ENCODE measurements at places on chromosomes 12 and 14.

- no peak for DNase-seq
These were observed 224.6 kb upstream of the FOXN3 start for GRCh38 chr14:89641495-89642175.

DNA sequence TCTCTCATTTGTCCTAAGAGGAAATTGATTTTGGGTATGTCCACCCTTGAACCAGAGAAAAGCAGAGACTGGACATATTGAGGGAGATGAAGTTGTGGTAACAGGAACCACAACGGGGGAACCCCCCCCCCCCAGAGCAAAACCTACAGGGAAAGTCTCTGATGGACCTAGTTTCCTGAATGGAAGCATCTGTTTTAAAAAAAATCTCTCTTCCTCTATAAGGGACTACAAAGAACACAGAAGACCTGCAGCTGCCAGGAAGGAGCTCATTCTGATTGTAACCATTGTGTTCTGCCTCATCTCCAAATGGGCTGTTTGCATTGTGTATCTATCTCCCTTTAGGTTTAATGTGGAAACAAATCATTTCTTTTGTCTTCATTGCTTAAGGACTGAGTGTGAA, 13.4 kb downstream of the C1S start:
- DNase-seq, result no peak

DNA sequence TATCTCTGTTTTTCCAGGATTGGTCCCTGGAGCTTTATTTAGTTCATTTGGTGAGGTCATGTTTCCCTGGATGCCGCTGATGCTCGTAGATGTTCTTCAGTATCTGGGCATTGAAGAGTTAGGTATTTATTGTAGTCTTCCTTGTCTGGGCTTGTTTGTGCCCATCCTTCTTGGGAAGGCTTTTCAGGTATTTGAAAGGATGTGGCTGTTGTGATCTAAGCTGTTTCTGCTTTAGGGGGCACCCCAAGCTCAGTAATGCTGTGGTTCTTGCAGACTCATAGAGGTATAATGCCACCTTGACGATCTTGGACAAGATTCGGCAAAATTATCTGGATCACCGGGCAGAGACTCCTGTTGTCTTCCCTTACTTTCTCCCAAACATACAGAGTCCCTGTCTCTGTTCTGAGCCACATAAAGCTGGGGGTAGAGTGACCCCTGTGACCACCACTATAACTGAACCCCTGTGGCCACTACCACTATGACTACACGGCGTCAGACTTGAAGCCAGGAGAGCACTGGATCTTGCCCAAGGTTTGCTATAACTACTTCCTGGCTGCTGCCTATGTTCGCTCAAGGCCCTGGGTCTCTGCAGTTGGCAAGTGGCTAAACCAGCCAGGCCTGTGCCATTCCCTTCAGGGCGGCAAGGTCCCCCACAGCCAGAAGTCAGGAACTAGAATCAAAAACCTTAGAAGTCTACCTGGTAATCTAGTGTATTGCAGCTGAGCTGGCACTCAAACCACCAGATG, 40.9 kb downstream of the FGD4 start:
- no peak for DNase-seq

DNA sequence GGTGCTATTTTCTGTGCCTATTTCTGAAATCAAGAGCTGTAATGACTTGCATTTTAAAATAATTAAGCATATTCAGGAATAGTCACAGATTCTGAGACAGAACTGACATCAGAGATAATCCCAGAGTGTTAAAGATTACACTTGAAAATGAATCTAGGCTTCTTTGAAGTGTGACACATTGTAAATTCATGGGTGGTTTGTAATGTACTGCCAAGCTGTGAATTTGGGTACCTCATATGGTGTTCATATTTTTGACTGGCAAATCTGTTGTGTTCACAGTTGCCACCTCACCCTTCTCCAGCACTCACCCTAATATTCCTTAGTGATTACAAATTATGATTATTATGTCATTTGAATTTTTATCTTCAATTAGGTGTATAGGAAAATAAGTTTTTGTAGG, 78.5 kb upstream of the CSRP2 start:
- no peak for DNase-seq

GRCh38 chr14:95871531-95871930, 5.1 kb upstream of the TUNAR start:
- DNase-seq, result no peak
